ENCODE measurements at places on chromosomes 5 and 9.

GRCh38 chr9:123642291-123643278, 286.6 kb downstream of the CRB2 start:
- no peak for DNase-seq

- DNase-seq = no peak
These were observed 23.9 kb downstream of the HMGXB3 start for GRCh38 chr5:150024346-150024984.

DNA sequence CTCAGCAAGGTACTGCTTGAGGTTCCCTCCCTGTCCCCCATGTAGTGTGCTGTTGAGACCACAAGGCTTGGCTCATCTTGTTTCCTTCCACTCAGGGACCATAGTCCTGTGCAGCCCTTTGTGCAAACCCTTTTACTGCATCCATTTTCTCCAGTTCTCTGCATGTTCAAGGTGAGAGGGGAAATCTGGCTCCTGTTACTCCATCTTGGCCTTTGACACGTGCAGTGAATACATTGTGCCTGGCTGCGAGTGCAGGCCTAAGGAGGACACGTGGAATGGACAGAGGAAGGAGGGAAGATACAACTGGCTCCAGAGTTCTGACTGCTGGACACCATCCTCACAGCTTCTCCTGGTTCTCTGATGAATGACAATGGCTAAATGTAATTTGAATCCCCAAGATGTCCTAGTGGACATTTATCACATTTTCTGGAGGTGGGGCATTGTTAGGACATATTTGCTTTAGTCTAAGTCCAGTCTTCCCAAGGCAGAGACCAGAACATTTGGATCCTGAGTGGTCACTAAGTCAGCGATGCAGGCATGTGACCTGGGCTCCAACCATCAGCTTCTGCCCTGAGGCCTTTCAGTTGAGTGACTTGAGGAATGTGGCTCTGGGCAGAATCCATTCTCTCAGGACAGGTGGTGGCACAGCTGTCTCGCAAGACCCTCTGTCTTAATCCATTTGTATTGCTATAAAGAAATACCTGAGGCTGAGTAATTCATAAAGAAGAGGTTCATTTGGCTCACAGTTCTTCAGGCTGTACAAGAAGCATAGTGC, 189.0 kb upstream of the DAP start:
- DNase-seq = no peak

DNA sequence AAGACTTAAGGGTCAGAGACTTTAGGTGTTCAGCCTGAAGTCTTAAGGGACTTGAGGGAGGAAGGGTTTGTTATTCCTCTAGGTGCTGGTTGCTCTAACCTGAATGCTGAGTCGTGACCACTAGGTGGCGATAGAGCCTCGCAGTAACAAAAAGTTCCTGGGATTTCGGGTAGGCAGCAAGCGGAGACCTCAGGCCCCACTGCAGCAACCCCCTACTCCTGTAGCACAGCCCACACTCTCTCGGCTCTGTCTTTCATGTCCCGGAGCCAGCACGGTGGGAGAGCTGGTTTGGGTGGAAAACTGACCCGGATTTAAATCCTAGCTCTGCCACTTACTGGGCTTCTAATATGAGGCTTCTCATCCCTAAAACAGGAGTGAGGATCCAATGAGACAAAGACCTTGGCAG, 100.3 kb upstream of the PANK3 start:
- peak; percentile 78 for DNase-seq

DNA sequence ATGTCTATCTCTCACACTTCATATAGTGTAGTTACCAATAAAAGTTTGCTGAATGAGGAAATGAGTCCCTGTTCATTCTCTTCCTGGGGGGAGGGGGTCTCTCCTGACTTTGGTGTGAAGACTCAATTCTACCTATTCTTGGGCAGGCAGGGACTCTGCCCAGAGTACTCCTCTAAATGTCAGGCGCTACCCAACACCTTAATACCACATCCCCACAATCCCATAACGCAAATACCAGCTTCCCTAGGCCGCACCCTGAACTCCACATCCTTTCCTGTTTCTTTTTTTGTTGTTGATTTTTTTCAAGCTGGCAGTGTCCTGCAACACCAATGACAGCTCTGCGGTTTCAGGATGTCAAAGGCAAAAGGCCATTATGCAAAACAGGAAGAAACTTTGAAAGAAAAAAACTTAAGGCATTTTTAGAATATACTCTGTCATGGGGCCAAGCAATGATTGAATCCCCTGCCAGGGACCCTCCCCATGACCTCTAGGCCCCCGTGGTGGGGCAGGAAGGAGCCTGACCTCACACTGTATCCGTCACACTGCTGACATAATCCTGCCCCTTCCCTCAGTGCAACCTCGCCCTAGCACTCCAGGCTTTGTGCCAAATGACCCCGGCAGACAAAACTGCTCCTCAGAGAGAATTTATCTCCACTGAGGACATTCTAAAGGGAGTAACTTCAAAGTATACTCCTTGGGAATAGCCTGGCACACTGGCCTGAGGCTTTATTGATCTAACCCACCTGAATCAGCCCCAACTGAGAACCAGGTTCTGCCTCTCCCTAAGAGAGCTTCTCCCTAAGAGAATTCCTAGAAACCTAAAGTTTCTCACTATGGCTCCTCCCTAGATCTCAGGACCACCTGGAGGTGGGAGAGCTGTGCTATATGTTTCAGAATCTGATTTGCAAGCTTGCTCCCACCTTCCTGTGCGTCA, 8.0 kb downstream of the B4GALT1 start:
- peak; percentile 42 for DNase-seq

GRCh38 chr5:126009566-126009965, 413.6 kb upstream of the GRAMD2B start:
- no peak for DNase-seq

- DNase-seq = no peak
These were observed 15.5 kb upstream of the SMIM23 start for GRCh38 chr5:171770153-171770552.
